ENCODE measurements at places on chromosomes 3 and 15.

GRCh38 chr15:65981837-65982626 lies 112.7 kb downstream of the RAB11A start:
- DNase-seq = peak; percentile 93

DNA sequence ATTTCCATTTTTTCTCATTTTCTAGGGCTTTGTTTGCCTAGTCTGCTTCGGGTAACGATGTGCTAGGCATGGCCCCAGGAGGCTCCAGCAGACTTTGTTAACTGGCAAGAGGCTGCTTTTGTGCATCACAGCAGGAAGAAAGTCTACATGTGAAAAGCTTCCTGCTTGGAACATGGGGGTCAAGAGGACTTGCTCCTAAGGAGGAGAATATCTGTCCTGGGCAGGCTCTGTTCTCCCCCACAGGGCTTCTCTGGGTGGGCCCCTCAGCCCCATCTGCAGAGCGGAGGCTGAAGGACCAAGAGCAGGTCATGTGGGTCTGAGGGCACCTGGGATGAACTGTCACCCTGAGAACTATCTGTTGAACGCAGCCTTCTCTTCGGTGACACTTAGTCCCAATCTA lies 94.7 kb downstream of the CCNL1 start:
- peak; percentile 69 for DNase-seq

GRCh38 chr15:72733941-72734738 lies 48.1 kb downstream of the BBS4 start:
- DNase-seq = no peak

GRCh38 chr15:68025835-68026424 lies 28.2 kb upstream of the PIAS1 start:
- no peak for DNase-seq

GRCh38 chr15:45093013-45093412 lies 21.0 kb downstream of the DUOX2 start:
- DNase-seq = no peak

- no peak for DNase-seq
Observed at GRCh38 chr15:75705854-75706681, 6.6 kb downstream of the CSPG4 start.

DNA sequence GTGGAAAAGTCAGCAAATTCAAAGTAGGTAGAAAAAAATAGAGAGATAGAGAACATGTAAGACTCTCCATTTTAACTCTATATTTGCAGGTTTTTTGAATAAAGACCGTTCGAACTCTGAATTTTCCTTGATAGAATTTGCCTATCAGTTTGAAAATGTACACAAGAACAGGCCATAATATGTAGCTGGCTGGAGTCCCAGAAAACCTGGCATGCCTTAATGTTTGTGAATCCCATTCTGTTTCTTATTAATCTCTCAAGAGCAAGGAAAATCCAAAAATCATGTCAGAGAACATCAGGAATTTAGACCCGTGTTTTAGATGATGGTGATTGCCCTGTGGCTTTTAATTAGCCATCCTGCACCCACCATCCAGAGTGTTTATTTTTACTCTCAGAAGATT lies 7.2 kb upstream of the CFAP161 start:
- DNase-seq = no peak

DNA sequence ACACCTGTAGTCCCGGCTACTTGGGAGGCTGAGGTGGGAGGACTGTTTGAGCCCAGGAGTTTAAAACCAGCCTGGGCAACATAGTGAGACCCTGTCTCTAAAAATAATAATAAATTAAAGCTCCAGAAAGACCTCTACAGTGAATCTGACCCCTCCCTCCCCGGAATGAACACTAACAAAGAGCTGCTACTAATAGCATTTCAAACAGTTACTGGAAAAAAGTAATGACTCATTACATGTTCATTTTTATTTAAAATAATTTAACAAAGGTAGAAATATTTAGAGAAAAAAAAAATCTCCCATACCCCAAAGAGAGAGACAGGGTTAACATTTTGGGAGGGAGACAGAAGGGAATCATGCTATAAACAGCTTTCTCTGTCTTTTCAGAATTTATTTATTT lies 2.2 kb upstream of the UBA3 start:
- DNase-seq = no peak

GRCh38 chr3:126996905-126997304 lies 14.0 kb downstream of the PLXNA1 start:
- DNase-seq = no peak

GRCh38 chr15:80709542-80709941 lies 14.4 kb downstream of the ABHD17C start:
- no peak for DNase-seq

DNA sequence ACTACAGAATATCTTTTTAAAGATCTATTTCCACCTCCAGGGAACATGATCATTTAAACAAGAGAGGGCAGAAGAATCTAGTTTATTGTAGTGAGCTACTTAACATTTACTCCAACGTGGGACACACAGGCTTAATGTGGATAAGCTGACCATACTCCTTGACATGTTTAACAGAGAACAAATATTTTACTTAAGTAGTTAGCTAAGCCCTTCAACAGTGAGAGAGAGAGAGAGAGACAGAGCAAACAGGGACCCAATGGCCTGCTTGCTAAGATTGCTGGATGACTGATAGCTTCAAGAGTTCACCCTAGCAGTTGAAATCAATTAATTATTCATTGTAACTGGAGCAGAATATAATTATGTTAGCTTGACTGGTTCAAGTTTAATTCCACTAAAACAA lies 158.6 kb downstream of the ADAM10 start:
- DNase-seq = no peak

DNA sequence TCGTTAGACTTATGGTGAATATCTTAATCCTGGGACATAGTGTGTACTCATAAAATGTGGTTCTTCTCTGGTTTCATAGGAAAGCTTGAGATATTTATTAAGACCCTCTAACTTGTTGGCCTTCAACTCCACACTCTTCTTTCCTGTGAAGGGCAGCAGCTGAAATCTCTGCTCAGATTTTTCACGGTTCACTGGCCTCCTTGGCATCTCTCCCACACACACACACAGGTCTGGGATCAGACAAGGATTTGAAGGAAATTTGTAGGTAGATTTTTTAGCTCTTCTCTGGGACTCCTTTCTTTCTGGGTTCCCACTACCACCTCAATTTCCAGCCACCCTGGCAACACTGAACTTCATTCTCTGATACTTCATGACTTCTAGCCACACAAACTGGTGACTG lies 70.2 kb downstream of the MYRIP start:
- no peak for DNase-seq

DNA sequence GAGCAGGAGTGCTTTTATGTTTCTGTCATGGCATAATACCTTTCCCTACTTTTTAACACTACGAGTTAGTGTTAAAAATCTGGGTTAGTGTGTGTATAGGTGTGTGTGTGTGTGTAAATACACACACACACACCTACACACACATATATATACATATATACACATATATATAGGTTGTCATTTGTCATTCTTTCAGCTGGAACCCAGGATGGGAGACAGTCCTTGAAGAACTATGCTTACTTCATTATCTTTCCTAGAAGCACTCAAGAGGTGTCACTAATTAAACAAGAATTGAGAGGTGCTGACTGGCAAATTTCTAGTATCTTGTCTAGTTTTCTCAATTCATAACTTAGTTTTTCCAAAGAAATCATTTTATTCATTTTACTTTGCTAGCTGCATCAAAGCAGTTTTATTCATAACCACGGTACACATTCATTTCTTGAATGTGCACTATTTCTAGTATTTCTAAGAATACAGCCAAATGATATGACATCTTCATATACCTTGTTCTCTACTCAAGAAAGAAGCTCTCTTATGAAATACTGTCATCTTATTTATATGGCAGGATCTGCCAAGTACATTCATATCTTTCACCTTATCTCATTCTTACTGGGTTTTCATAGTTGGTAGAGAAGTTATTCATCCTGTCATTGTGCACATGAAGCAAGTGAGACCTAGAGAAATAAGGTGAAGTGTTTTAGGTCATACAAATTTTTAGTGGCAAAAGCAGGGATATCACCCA lies 46.6 kb downstream of the ISL2 start:
- no peak for DNase-seq

DNA sequence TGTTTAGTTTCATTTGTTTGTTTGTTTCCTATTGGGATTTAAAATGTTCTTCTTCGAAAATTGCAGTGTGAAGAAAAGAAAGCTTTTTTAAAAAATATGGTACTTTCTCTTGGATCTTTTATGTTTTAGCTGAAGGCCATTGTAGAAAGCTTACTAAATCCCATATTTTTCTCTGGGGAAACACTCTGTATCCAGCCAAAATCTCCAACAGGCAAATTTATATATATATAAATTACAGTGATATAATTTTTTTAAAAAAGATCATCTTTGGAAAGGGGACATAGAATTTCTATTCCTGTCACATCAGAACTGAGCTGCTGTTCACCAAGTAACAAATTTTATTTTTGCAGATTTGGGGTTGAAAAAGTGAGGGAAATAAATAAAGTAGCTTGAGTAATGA lies 19.6 kb upstream of the EPHA3 start:
- DNase-seq = no peak
